ENCODE measurements at places on chromosomes 6 and 20. TPM values are rescaled to one million over a fixed set of nuclear protein-coding genes. Genes with fewer than 3 reads are reported as not detected.

The LY6G6D gene
- total RNA-seq, result not detected

The C4A gene
- 10.1 TPM for total RNA-seq

The GPX5 gene
- total RNA-seq, result not detected

The TXNDC5 gene
- 104 TPM for total RNA-seq

The SLC22A2 gene
- not detected for total RNA-seq

The VIP gene
- not detected for total RNA-seq

The AKAP12 gene
- 46.1 TPM for total RNA-seq

The ZBP1 gene
- total RNA-seq, result not detected

All from neural crest cell (in vitro differentiated cells).